Stimulated activated CD8-positive, alpha-beta memory T cell treated with anti-CD3 and anti-CD28 coated beads, Interleukin-2, amount 100 ng/mL, for 1 hour (primary cell): ENCODE measurements at places on chromosomes 7 and 10.

- no peak for DNase-seq
These were observed 16.9 kb upstream of the CDK14 start for GRCh38 chr7:90579181-90579688.

DNA sequence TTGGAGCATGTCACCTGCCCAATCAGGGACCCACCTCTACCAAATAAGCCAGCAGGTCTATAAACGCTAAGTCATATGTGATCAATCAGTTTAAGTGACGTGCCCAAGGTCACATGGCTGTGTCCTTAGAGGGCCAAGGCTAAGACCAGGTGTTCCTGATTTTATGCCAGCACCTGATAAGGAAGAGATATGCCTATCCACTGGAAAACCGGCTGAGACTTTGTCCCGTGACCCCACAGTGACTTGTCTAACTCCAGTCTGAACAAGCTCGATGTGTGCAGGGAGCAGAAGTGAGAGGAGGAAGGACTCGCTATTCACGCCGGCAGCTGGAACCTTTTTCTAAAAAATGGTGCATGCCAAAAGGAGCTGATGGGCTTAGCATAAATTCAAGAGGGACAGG lies 57.0 kb downstream of the PRKAG2 start:
- no peak for DNase-seq

DNA sequence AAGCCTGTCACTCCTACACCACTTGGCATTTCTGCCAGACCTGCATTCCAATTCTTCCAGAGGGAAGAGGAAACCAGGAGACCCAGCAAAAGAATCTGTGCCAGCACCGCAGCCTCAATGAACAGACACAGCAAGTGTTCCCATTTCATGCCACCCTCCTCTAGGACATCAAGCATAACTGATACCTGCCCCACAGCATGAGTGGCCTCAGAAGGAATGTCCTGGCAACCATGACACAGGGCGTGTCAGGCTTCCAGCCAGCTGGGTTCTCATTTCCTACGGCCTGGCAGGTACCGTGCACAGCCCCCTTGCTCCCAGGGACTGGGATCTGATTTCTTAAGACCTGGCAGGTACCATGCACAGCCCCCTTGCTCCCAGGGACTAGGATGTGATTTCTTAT lies 7.8 kb downstream of the MAD1L1 start:
- DNase-seq: no peak

- DNase-seq: no peak
These were observed 242.1 kb upstream of the C7orf33 start for GRCh38 chr7:148348466-148348865.

GRCh38 chr7:76048668-76048988 lies 722 bp downstream of the MDH2 start:
- DNase-seq: no peak

GRCh38 chr7:42127232-42127622 lies 109.8 kb downstream of the GLI3 start:
- no peak for DNase-seq

DNA sequence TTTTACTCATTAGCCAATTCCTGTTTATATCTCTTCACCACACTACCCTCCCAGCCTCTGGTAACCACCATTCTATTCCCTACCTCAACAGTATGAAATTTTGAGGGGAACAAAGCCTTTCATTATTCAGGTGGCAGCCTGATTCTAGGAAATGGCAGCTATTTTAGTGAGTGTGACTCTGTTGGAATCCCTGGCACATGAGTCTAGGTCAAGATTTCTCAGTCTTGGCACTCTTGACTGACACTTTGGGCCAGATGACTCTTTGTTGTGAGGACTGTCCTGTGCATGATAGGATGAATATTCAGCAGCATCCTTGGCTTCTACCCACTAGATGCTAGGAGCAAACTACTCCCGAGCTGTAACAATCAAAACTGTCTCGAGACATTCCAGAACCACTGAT lies 322.8 kb upstream of the PHYHIPL start:
- DNase-seq: no peak

DNA sequence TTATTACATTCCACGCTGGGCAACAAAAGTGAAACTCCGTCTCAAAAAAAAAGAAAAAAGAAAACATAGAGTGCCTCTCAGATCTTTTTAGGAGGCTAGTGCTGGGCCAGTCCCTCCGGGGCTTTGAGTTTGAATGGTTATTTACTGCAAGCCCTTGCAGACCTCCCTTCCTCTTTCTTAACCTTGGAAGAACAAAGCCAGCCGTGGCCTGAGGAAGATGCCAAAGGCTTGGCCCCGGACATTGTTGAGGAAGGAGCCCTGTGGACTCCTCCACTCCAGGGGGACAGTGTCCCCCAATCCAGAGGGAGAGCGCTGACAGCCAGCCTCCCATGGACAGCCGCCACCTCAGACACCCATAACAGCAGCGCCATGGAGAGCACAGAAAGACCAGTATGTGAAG lies 5.0 kb downstream of the TSPAN33 start:
- no peak for DNase-seq

GRCh38 chr7:106036004-106036403 lies 72.9 kb downstream of the CDHR3 start:
- no peak for DNase-seq

GRCh38 chr7:37193087-37193774 lies 255.4 kb downstream of the ELMO1 start:
- DNase-seq: no peak

GRCh38 chr7:24133691-24134090 lies 150.3 kb upstream of the NPY start:
- no peak for DNase-seq

DNA sequence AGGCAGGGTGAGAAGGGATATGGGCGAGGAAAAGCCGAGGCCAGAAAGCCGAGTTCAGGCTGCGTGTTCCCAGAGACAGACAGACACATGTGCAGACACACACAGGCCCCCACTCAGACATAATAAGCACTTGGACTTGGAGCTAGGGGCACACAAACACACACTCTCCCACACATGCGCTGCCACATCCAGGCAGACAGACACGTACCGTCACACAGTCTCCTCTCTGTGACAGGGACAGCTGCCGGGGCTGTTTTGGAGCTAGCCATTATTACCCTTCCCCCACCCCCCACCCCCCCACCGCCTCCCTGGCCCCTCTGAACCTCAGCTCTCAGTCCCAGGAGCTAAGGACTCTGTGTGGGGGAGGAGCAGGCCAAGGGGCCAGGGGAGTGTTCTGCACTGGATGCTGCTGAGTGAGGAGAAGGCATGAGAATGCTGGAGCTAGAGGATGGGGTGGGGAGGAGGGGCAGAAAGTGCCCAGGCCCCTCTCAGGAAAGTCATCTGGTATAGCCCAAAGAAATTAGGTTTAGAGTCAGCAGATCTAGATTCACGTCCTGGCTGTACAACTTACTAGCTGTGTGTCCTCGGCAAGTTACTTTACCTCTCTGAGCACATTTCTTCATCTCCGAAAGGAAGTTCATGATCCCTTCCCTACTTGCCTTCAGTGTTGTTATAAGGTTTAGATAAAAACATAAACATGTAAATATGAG lies 6.3 kb downstream of the PITX3 start:
- DNase-seq: no peak

- no peak for DNase-seq
These were observed 134.0 kb upstream of the PODXL start for GRCh38 chr7:131690441-131690840.

- no peak for DNase-seq
These were observed 511 bp upstream of the NRP1 start for GRCh38 chr10:33334805-33335550.

- DNase-seq: no peak
These were observed 7.8 kb downstream of the NPS start for GRCh38 chr10:127556916-127557315.

- DNase-seq: no peak
These were observed 191.7 kb upstream of the SLC26A5 start for GRCh38 chr7:103637726-103638125.

DNA sequence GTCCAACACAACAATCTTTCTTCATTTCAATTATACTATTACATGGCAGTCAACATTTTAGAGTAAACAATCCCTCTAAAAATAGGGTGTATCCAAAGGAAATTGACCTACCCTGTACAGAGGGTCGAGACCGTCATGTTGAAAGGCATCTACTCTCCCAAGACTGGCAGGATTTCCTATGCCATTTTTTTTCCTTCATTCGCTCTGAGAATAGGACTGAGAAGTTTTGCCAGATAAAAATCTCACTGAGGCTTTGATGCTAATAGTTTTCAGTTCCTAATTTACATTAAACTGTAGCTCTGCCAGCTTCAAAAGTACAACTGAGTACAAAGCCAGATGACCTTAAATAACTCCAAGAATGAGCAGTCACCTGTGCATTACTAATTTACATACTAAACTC lies 84.5 kb upstream of the SEMA3C start:
- DNase-seq: no peak

- no peak for DNase-seq
These were observed 11.7 kb downstream of the ADIRF start for GRCh38 chr10:86979977-86980448.
